Hematopoietic multipotent progenitor cell treated with erythropoietin and hydrocortisone succinate and interleukin-3 and kit ligand, for 4 days (in vitro differentiated cells): ENCODE measurements at places on chromosomes 3 and 15.

DNA sequence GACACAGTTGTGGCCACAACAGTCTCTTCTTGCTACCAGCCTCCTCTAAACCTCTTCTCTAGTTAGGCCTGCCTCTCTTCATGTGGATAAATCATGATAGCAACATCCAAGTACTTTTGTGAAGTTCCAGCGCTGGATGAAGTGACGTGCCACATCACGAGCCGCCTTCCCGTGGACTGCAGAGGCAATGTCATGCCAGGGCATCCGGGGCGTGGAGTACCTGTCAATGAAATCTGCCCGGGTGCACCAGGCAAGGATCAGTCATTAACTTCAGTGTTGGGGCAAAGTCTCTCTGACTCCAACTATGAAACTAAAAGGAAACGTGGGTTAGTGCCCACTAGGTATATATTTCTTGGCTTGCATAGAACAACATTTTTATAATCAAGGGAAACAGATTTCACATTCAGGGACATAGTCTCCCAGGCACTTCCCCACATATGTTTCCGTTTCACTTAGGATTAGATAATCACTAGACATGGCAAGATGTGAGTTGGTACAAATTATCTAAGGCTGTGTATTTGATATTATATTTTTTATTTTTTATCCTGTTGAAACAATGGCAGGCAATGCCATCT, 133.6 kb downstream of the PLD1 start:
- peak; percentile 38 for DNase-seq

DNA sequence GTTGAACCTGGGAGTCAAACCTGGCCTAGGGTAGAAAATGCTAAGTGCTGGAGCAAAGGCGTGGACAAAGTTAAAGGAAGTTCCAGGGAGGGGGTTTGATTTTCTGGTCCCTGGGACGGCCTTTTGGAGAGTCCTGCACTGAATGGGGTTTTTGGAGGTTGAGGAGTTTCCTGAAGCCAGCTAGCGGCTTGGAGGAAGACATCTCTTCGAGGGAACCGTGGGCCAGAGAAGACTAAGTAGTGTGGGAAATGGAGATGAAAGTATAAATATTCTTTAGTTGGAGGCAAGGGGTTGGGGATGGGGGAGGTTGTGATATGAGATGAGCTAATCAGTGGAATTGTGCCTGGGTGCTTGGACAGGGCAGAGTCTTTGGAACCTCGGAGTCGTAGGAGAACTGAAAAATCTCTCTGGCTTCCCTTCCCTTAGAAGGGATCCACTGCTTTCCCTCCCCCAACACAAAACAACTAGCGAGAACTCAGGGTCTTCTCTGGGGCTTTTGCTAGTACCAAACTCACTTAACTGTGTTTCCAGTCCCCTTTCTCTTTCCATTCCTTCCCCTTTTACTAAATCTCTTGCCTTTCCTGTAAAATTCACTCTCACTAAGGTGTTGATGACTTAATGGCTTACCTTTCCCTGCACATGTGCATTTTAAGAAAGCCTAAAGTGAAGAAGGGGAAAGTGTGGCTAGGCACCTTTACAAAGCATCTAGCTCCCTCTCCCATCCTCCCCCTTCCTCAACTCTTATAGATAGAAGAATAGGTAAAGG, 1.0 kb downstream of the LPP start:
- DNase-seq = no peak

GRCh38 chr15:22936577-22937472, 43.3 kb downstream of the CYFIP1 start:
- DNase-seq = peak; percentile 35

- DNase-seq = no peak
Measured at GRCh38 chr3:136263251-136263650, 13.1 kb downstream of the PCCB start.

DNA sequence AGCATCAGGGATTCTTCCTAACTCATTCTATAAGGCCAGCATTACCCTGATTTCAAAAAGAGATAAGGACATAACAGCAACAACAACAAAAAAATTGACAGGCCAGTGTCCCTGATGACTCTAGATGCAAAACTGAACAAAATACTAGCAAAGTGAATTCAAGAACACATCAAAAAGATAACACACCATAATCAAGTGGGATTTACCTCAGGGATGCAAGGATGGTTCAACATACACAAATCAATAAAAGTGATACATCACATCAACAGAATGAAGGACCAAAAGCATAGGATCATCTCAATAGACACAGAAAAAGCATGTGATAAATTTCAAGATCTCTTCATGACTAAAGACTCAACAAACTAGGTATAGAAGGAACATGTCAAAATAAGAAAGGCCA, 119.6 kb downstream of the STT3B start:
- no peak for DNase-seq

- DNase-seq = no peak
Measured at GRCh38 chr15:75112848-75113492, 88.7 kb upstream of the C15orf39 start.

GRCh38 chr3:30655187-30655812, 48.9 kb downstream of the TGFBR2 start:
- peak; percentile 67 for DNase-seq

DNA sequence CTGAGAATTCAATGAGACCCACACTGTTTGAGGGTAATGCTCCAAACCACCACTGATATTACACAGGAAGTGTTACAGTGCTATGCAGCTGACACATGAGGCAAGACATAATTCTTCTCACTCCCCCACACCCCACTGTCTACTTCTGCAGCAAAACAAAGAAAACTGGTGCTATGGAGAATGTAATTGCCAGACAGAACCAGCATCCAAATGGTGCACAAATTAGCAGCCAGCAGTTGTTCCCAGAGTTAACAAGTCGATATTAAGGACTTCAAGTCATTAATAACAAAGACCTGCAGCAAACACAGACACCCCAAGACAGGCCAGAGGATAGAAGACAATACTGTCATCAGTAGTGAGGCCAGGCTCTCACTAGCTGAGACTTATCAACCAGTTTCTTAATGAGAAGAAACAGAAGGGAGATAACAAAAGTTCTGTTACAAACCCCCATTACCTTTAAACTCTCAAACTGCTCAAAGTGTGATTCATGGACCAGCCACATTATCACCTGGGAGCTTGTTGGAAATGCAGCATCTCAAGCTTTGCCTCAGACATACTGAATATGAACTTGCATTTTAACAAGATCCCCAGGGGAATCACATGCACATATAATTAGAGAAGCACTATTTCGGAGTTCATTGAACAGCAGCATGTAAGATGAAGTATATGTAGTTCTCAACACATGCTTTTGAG, 58.7 kb upstream of the FNDC3B start:
- peak; percentile 87 for DNase-seq

DNA sequence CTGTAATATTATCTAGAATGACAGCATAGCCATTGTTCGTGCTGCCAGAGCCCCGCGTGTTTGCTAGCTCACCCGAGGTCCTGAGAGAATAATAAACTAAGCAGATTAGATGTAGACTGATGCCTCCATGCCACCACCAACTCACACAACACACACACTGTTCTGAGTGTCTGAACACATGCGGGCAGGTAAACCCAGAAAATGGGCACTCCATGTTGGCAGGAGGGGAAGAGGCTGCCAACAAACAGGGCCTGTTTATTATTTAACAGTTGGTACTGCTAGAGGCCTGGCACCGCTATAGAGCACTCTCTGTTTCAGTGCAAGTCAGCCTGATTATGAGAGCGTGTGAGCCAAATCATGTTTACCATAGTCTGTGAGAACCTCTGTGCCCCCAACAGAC, 299.0 kb downstream of the ZBTB20 start:
- DNase-seq = no peak

GRCh38 chr3:104133630-104134029, 1233.1 kb upstream of the ALCAM start:
- no peak for DNase-seq

GRCh38 chr3:187165144-187165543, 25.8 kb upstream of the RPL39L start:
- peak; percentile 83 for DNase-seq

- DNase-seq = peak; percentile 84
Measured at GRCh38 chr15:90376789-90377188, 11.3 kb upstream of the IQGAP1 start.

DNA sequence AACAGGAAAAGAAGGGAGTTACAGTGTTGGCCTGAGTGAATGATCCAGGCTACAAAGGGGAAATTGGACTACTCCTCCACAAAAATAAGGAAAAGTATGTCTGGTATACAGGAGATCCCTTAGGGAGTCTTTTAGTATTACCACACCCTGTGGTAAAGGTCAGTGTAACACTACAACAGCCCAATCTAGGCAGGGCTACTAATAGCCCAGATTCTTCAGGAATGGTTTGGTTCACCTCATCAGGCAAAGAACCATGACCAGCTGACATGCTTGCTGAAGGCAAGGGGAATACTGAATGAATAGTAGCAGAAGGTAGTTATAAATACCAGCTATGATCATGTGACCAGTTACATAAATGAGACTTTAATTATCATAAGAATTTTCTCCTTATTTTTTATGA, 372.6 kb upstream of the ATP11B start:
- no peak for DNase-seq

DNA sequence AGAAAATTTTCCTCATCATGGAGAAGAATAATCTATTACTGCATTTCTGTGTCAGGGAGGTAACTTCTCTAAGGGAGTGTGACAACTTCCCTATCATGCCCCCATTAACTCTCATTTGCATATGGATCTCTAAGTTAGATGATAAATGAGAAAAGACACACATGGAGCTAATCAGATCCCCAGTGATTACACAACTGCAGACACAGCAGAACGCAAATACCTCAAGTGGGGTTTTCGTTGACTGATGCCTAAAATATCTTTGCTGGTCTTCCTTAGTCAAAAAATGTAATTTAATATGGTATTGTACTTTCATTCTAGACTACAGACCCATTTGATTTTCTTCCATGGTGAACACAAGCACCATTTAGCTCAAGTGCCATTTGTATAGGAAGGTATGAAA, 630.5 kb downstream of the TBL1XR1 start:
- no peak for DNase-seq

DNA sequence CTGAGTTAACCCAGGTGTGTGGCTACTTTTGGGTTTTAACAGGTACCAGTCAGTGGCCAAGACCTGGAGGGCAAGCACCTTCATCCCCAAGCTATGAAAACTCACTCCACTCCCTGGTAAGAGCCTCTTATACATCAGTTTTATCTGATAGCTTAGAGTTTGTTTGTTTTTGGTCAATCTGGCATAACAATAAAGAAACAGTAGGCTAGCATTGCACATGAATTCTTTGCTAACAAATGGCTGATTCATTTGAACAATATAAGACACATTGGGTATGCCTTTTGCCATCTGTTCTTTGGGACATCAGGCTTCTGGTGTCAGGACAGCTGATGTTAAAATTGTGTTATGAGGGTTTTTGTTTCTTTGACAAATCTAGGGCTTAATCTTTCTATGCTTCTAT, 125.0 kb upstream of the CGNL1 start:
- no peak for DNase-seq

DNA sequence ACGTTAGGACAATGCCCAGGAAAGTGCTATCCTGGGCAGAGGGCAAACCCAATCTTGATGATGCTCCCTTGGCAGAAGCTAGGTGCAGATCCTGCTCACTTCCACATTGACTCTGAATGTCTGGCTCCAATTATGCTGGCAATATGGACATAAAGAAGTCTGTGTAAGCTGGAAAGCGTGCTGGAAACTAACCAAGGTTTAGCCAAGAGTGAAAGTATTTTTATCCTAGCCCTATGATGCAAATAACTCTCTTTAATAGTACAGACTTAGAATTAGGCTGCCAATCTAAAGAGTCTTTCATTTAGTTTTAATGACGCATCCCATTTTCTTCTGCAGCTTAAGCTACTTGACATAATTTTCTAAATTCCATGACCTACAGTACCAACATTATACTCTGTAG, 571.8 kb downstream of the TUSC7 start:
- no peak for DNase-seq

GRCh38 chr3:190718671-190719070, 143.8 kb downstream of the GMNC start:
- DNase-seq = no peak

DNA sequence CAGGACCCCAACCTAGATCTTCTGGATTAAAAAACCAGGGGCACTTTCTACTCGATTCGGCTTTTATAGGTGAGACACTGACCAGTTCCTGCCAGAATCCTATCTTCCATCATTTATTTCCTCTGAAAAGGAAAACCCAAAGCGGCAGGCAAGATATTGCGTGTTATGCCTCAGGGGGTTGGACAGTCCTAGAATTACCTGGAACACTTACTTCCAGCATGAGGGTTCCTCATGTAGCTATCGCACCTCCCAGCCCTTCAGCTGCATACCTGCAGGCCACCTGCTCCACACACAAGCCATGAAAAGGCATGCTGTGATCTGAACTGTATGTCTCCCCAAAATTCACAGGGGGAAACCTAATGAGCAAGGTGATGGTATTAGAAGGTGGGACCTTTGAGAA, 58.3 kb upstream of the DLG1 start:
- no peak for DNase-seq
